ENCODE measurements at places on chromosomes 2 and 18.
A peak's percentile ranks its signal among the peaks of the same experiment; 100 is the strongest.

GRCh38 chr2:157760949-157761348 is 115.2 kb downstream of the ACVR1 start:
- DNase-seq, result no peak

DNA sequence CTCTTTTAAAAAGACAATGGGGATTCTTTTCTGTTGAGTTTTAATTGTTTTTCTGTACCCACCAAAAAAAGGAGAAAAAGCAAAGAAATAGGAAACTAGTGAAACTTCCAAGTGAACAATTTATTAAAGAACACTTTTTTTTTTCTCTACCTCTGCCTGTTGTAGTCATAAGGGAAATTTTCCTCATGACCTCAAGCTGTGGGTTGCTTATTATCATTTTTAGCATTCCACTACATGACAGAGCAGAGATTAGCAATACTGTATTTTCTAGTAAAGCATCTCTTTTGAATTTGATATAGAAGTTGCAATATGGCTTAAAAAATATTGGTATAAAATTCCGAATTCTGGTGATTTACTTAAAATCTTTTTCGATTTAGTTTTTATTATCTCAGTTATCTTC is 87.9 kb upstream of the LRRTM1 start:
- DNase-seq, result no peak

- no peak for DNase-seq
These were observed 35.5 kb downstream of the BUB1 start for GRCh38 chr2:110642360-110642759.

DNA sequence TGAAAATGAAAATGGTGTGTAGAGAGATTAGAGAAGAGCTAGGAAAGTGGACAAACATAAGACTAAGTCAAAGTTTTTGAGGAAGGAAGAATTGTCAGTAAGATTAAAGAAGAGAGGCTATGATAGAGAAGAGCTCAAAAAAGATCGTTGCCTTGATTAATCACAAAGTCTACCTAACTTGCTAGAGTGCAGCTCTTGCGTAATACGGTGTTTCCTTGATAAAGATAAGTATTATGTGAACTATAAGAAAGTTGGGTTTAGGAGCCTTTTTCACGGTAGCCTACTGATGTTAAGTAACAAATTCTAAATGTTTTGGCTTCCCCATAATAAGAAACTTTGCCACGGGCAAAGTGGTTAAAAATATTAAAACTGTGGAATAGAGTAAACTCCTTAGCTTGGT is 226.4 kb upstream of the NRXN1 start:
- no peak for DNase-seq

GRCh38 chr2:56207760-56208159 is 24.0 kb downstream of the CCDC85A start:
- no peak for DNase-seq

DNA sequence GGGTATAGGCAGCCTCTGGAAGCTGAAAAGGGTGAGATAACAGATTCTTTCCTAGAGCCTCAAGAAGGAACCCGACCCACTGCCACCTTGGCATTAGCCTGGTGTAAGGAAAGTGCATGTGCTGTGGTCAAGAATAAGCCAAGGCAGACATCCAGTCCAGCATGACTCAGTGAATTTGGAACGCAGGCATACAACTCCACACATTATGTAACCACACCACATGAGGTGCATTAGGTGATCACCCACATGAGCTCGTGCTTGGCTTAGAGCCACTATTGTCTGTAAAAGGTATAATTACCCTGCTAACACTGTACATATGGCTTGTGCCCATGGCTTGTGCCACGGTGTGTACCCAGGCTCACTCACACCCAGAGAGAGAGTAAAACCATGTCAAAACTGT is 583.7 kb upstream of the HNMT start:
- DNase-seq, result no peak

DNA sequence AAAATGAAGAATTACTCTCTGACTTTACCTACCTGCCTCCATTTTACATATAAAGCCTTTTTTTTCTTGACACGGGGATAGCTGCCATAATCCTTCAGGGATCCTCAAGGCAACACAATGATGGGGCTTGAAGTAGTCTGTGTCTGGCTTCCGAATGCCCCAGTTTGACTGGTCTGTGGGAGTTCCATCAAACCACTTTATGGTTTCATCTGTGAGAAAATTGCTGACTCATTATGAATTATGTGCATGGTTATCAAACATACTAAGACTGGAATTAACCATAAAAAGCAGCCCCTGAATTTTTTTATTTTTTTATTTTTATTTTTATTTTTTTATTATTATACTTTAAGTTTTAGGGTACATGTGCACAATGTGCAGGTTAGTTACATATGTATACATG is 117.5 kb downstream of the PLA2R1 start:
- no peak for DNase-seq

- no peak for DNase-seq
These were observed 640 bp downstream of the SLC39A6 start for GRCh38 chr18:36128530-36128870.

- peak; percentile 42 for DNase-seq
These were observed 580 bp upstream of the NDUFV2 start for GRCh38 chr18:9101730-9102507.

- DNase-seq, result no peak
These were observed 5.2 kb downstream of the RPL37A start for GRCh38 chr2:216503697-216504375.

- DNase-seq, result no peak
These were observed 53.3 kb upstream of the TRIB2 start for GRCh38 chr2:12663306-12664037.

- DNase-seq, result no peak
These were observed 22.8 kb downstream of the SRBD1 start for GRCh38 chr2:45588158-45588829.

GRCh38 chr18:76358774-76359173 is 136.3 kb downstream of the ZNF516 start:
- DNase-seq, result no peak

DNA sequence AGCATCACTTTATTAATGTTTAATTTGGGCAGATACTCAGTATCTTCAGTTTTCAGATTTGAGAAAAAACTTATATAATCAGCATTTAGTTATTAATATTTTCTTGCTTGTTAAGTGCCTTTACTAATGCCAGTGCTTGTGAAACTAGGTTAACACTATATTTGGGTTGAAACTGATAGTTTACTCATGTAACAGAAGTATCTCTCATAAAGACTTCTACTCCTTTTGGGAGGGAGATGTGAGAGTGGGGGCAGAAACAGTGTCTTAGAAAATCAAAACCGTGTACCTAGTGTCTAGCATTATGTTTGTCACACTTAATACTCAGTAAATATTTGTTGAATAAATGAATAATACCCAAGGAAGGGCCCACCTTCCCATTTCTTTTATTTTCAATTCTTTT is 129.5 kb downstream of the MSTN start:
- DNase-seq, result no peak

GRCh38 chr2:39755466-39755865 is 23.6 kb downstream of the THUMPD2 start:
- no peak for DNase-seq

- DNase-seq, result no peak
These were observed 249.3 kb downstream of the NDUFA10 start for GRCh38 chr2:239775623-239776435.

DNA sequence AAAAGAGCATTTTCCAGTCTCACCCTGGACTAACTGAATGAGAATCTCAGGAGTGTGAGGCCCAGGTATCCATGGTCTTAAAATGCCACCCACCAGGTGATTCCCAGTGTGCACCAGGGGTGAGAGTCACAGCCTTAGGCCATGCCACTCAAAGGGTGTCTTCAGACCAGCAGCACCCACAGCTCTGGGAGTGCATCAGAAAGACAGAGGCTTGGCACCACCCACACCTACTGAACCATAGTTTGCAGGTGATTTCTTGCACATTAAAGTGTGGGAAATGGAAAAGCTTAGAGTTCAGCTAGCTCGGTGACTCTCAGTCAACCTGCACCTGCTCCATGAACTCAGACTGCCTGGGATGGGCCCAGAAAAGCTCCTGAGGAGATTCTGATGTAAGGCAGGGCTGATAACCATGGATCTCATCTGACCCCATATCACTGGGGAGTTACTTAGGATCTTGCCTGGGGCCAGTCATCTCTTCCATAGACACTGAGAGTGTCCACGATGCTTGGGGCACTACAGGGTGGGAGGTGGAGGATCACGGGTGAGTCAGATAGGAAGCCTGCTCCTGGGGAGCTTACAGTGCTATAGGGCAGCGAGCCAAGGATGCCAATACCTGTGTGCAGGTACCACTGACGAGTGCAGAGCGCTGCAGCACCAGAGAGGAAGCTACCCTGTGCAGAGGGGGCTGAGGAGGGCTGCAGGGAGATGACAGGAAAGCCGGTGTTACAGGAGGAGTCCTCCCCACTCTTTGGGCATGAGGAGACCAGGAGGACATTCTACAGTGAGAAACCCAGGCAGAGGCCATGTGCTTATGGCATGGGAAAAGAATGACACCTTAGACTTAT is 4.6 kb downstream of the IL37 start:
- peak; percentile 8 for DNase-seq

DNA sequence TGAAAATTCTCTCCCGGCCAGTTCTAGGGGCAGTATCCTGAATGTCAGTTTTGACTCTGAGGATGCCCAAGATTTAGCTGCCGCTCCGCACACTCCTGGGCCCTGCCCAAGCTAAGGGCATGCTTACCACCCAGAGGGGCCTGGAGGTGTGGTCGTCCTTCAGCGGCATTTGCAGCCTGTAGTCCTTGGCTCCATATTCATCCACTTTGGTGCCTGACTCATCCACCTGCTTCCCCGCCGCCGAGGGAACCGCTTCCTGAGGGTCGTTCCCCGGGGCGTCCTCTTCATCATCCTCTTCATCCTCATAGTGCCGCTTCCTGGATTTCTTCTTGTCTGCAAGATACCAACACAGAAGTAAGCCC is 577 bp downstream of the ERCC3 start:
- DNase-seq, result peak; percentile 27
